ENCODE measurements at places on chromosomes 11 and 22. TPM values are rescaled to one million over a fixed set of nuclear protein-coding genes. Genes with fewer than 3 reads are reported as not detected.

PRR33 gene
- total RNA-seq = 2.4 TPM

GRCh38 chr11:112293614-112294013, 33.0 kb upstream of the PLET1 start:
- DNase-seq = peak; percentile 31

CCDC89 gene
- 0.63 TPM for total RNA-seq

DNA sequence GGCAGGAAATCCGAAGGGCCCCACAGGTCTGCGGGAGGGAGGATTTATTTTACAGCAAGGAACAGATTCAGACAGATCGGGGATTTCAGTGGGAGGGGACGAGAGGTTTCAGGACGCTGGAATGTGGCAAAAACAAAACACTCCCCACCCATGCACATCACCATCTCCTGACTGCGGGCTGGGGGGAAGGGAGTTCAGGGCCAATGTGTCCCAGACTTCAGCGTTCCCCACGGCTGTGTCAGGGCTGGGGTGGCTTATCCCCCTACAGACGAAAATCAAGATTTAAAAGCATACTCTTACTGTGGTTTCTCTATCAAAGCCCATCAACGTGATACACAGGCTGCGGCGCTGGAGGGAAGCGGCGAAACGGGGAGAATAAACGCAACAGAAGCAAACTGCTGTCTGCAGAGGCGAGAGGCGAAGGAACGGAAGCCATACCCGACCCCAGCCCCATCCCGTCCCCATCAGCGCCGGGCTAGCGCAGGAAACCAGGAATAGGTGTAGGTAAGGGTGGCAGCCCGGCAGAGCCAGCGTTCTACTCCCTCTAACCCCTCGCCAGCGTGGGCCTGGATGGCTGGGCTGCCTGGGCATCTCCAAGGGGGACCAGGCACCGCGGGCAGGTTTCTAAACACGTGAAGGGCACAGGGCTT, 2.7 kb downstream of the TENM4 start:
- no peak for DNase-seq

- no peak for DNase-seq
These were observed 365.0 kb downstream of the TBC1D22A start for GRCh38 chr22:47127441-47127871.

TIMM10B gene
- total RNA-seq = 17.9 TPM

GRCh38 chr11:74019860-74020259, 11.0 kb upstream of the UCP3 start:
- no peak for DNase-seq

ACR gene
- 0.30 TPM for total RNA-seq

SLC29A2 gene
- 14.6 TPM for total RNA-seq

DNA sequence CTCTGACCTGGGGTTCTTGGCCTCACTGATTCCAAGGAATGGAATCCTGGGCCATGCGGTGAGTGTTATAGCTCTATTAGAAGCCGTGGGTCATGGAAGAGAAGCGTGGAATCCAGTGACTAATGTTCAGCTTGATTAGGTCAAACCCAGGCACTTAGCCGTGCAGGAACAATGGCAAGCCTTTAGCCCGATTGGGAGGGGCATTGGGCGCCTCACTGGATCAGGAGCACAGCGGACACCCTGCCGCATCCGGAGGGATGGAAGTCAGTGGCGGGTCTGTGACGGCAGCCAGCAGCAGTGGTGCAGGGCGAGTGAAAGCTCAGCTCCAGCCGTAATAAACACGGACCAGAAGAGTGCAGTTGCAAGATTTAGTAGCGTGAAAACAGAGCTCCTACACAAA, 20.5 kb upstream of the SLC17A6 start:
- no peak for DNase-seq
